Memory B cell (primary cell): ENCODE measurements at places on chromosomes 7 and 10.

GRCh38 chr10:114012650-114013049 is 31.0 kb upstream of the ADRB1 start:
- no peak for DNase-seq

DNA sequence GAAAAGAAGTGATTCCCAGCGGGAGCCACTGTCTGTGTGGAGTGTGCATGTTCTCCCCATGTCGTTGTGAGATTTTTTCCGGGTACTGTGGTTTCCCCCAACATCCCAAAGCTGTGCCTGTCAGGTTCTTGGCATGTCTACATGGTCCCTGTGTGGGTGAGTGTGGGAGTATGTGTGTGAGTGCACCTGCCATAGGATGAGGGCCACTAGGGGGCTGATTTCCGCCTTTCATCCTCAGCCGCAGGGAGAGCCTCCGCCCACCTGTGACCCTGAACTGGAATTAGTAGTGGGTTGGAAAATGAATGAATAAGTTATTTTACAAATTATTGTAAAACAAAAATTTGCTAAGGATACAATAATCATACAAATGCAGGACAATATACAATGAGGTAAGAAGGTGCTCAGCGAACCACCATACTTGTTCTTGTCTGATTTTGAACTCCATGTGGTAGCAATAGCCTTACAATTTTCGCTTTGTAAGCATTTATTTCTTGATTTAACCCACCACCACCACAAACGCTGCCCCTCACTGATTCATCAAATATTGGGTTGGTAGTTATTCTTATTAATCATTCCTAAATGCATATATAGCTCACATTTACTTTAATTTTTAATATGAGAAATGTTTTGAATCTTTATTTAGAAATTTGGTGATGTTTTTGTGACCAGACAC is 641.2 kb upstream of the VSTM2A start:
- no peak for DNase-seq

GRCh38 chr10:29702273-29703164 is 67.7 kb upstream of the SVIL start:
- no peak for DNase-seq

GRCh38 chr10:12603766-12604470 is 254.6 kb downstream of the CAMK1D start:
- no peak for DNase-seq

GRCh38 chr10:29882766-29883165 is 176.6 kb downstream of the JCAD start:
- no peak for DNase-seq

GRCh38 chr7:70632400-70632799 is 499.5 kb upstream of the GALNT17 start:
- no peak for DNase-seq

DNA sequence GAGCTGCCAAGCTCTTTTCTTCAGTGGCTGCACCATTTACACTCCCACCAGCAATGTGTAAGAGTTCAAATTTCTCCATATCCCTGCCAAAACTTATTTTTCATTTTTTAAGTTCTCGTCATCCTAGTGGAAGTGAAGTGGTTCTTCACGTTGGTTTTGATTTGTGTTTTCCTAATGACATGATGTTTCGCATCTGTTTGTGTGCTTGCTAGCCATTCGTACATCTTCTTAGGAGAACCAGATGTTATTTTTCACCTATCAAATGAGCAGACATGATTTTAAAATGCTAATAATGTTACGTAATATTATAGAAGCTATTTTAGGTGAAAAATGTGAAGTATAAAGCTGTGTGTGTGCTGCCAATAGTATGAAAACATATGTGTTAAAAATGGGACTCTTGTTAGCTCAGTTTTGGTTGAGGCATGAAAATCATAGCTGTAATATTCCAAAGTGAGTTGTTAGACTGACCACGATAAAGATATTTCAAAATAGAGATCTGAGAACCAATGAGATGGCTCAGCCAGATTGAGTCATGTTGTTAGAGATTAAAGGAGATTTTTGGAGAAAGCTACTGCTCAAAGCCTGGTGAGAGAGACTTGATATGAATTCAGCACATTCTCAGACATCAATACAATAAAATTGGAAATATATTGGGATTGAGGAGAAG is 25.9 kb upstream of the GALNT11 start:
- no peak for DNase-seq

- no peak for DNase-seq
These were observed 169.8 kb downstream of the WNT2 start for GRCh38 chr7:117153016-117153545.

- no peak for DNase-seq
These were observed 151.3 kb upstream of the SP4 start for GRCh38 chr7:21276471-21277035.

- no peak for DNase-seq
These were observed 1.9 kb downstream of the KCTD7 start for GRCh38 chr7:66630531-66630930.

DNA sequence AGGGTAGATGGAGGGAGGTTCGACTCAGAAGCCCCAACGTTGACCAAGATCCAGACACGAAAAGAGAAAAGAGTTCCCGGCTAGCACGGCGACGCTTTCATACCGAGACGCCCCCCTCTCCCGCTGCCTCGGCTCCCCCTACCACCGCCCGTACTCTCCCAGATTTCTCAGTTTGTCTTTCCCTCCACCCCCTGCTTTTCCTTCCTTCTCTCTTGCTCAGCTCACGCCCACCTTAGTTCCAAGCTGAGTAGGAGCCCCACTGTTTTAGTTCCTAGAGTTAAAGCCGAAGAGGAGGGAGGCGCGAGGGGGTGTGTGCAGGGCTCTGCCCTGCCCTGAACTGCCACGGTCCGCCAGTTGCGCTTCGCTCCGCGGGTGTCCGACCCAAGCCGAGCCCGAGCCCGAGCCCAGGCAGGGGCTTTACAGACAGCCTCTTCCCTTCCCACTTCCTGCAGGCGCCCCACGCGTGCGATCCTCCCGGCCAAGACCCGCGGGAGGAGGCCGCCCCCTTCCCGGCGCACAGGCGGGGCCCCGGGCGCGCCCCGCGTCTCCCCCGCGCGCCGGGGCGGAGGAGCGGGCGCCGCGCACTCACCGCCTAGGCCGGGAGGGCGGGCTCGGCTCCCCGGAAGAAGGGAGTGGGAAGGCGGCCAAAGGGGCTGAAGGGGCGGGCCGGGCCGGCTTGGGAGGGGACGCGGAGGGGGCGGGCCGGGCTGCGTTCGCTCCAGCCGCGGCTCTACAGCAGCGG is at the start of gene EPHB6:
EPHB6 (plus strand) TSS at position 705 of the 742 bp plus-strand sequence. CDS start 8,152 bp downstream, outside the sequence.
- DNase-seq = peak; percentile 32

- DNase-seq = no peak
These were observed 218.8 kb downstream of the EBF3 start for GRCh38 chr10:129745186-129745750.

GRCh38 chr7:27118580-27118979 is 12.0 kb downstream of the HOXA4 start:
- DNase-seq = no peak

GRCh38 chr10:27100813-27101347 is 586 bp upstream of the ANKRD26 start:
- no peak for DNase-seq

DNA sequence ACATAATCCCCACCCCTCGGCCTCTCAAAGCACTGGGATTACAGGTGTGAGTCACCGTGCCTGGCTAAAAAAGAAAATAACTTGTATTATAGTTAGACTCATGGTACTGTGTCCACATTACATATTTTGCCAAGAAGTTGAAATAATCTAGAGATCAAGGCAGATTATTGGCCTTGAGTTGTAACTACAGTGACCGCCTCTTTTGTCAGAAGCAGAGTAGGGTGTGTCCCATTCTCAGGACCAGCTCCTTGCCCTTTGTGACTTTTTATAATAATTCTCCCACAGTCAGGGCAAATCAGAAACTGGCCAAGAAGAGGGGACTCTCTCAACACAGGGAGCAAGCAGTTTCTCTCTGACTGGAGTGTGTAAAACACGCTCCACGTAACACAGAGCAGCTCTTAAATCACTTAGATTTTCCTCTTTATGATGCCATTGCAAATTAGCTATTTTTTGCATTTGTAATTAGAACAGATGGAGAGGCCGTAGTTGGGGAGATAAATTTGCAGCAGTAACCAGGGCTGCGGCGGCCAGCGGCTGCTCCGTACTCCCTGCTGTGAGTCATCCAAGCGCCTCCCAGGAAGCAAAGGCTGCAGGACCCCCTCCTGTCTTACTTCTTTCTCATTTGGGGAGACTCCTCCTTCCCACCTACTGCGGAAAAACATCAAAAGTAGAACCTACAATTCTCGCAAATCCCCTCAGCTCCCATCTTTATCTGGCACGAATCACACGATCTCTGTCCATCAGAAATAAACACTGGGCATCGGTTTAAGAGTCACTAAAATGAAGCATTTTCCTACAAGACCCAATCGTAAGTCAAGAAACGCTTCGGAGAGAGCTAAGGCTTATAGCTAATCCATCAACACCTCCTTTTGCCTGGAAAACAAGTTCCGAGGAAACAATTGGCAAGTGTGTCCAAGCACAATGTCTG is 32.1 kb upstream of the MSRB2 start:
- DNase-seq = no peak

DNA sequence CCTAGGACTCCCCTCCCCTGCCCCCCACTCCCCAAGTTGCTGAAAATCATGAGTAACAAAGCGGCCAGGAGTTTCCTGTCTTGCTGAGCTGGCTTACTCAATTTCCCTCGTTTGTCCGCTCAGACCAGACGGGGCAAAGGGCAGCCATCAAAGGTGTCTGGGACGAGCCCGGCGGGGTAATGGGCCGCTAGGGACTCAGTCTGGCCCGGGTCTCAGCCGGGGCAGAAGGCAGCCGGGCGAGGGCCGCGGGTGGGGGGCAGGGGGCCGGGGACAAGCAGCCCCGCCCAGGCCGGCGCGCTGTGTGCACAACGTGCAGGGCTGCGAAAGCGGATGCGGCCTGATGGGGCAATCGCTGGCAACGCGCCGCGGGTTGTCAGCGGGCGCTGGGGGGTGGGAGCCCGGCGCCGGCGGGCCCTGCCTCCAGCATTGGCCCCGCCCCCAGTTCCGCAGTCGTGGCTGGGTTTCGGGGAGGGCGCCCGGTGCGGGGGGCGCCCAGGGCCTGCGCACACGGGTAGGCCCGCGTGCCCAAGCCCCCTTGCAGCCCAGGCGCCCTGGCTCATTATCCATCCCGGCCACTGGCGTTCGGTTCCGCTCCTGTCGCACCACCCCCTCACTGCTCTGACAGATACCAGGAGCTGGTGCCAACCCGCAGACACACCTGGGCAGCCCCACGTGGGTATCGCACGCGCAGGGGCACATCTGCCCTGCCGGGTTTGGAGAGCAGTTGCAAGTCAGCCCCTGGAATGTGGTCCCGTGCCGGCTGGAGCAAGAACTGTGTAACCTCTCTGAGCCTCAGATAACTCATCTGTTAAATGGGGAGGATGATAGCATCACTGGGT is 35.1 kb downstream of the DNAJB12 start:
- peak; percentile 78 for DNase-seq

DNA sequence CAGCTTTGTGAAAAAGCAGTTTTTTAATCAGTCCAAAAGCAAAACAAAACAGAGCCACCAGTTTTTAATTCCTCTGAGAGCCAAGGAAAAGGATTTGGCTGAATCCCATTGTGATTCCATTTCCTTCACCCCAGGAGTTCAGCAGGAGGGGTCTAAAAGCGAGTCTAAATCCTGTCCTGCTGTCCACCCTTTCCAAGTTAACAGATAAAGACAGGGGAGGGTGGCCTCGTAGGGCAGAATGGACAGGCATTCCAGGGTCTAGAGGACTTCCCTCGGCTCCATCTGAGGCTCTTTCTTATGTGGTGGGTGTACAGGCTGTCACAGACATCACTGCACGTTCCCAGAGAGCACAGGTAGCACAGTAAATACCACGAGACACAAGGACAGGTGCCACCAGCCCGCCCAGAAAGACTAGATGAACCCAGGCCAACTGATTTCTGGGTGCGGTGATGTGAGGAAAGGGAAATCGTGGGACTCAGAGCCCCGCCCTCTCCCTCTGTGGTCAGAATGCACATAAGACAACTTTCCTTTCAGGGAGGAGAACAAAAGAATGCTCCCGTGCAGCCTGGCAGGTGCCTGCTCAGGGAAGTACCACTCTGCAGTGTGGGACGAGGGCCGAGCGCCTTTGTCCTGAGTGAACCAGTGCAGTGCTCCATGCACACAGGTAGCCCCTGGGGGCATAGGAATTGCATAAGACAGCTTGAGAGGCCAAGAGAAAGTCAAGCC is 119.7 kb downstream of the ABLIM1 start:
- no peak for DNase-seq

- DNase-seq = no peak
These were observed 637.8 kb downstream of the CNTNAP2 start for GRCh38 chr7:146754385-146754784.

DNA sequence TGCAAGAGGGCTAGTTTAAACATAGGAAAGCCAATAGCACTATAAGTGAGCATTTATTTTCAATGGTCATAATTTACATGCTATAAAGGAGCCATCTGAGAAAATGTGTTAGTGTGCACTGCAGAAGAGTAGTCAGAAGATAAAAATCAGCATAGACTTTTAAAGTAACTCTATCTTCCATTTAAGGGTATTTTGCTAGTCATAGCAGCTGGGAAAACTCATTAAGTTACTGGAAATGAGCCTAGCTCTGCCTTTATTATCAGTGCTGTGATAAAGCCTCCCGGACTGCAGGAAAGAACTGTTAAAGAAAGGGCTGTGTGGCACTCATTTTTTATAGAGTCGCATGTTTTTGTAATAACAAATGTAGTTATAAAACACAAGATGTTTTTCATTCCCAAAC is 825.8 kb upstream of the POM121L12 start:
- DNase-seq = no peak

GRCh38 chr7:122300956-122301833 is 3.4 kb downstream of the FEZF1 start:
- DNase-seq = no peak

DNA sequence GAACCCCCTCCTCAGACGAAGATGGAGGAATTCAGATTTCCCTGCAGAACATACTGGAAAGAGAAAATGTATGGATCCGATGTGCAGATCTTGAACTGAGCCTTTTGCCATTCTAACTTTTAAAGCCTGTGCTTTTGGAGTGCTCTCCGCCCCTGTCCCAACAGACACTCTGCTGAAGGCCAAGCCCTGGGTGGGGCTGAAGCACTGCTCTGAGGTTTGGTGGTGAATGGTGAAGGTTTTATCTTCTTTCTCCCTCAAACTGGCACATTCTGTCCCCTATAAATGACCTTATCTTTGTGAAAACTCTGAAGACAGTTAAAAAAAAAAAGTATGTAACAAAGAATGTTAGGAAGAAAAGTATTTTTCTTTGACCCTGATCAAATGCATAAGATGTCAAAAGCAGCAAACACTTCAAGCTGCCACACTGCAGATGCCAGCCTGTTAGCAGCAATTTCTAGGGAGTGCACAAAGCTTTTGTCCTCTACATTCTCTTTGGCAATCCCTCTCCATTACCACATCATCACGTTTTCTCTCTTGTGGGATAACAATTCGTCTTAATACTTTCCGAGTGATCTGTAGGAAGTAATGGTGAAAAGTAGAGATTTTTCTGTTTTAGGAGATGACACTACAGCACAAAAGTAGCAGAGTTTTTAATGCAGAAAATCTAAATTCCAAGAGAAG is 137.3 kb upstream of the CCDC6 start:
- DNase-seq = no peak

- no peak for DNase-seq
These were observed 223.0 kb downstream of the ELFN1 start for GRCh38 chr7:1893036-1893435.

- DNase-seq = no peak
These were observed 27.5 kb upstream of the SMARCD3 start for GRCh38 chr7:151275813-151276577.

- no peak for DNase-seq
These were observed 28.8 kb downstream of the PFKP start for GRCh38 chr10:3096149-3096548.

- DNase-seq = no peak
These were observed 23.8 kb downstream of the PALD1 start for GRCh38 chr10:70502406-70502805.
